ENCODE measurements at places on chromosomes 4 and X.

GRCh38 chr4:85717351-85717750, 242.4 kb downstream of the ARHGAP24 start:
- no peak for DNase-seq

DNA sequence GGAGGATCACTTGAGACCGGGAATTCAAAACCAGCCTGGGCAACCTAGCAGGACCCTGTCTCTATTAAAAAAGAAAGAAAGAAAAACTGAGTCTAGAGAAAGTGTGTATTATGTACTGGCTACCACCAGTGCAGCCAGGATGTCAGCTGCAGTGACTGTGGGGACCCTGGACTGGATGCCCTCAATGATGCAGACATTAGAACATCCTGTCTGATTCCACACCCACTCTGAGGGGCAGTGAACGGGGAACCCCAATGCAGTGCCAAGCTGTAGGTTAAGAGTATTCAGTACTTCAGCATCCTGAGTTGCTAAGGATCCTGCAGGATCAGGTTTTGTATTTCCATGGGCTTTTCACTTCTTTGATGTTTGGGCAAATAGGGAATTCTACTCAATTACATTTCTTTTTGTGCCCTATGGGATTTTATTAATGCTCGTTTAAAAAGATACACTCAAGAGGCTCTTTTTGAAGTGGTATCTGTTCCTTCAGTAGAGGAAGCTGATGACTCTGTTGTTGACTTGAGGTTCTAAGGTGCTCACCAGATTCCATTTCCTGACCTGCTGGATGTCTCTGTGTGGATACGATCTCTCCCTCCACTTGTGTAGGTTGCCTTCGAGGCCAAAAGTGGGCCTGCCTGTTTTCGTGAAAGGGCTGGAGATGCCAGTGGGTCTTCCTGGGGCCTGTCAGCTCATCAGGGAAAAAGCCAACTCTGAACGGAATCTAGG, 85.9 kb upstream of the CLCN4 start:
- no peak for DNase-seq

DNA sequence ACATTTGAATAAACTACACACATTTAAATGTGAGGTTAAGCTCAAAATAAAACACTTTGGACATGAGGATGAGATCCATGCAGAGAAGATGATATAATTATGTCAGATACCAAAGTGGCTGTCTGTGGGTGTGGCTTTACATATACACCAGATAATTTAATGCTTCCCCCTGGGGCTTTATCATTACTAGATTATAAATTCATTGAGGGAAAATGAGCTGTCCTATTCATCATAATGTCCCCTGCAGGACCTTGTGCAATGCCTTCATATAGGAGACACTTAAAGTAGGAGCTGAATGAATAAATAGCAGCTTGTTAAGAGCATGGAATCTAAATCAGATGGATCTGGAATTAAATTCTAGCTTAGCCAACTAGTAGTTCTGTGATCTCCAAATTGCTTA, 49.7 kb downstream of the OTC start:
- no peak for DNase-seq

- no peak for DNase-seq
Measured at GRCh38 chr4:13159041-13159620, 325.0 kb downstream of the RAB28 start.

DNA sequence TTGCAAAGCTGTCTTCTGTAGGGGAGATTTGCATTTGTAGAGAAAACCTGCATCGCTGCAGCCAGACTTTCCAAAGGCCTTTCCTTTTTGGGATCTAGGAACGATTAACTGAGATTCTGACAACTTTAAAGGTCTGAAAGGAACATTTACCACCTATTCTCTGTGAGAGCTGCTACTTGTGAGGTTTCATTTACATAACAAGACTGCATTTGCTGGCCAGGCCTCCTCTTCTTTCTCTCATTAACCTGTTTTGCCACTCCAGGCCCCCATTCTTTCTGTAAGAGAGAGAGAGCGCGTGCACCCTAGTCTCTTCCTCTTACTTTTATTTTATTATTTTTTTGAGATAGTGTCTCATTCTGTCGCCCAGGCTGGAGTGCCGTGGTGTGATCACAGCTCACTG, 31.6 kb downstream of the TMEM31 start:
- no peak for DNase-seq

GRCh38 chrX:1751781-1752180, 136.9 kb downstream of the ASMT start:
- DNase-seq: no peak

DNA sequence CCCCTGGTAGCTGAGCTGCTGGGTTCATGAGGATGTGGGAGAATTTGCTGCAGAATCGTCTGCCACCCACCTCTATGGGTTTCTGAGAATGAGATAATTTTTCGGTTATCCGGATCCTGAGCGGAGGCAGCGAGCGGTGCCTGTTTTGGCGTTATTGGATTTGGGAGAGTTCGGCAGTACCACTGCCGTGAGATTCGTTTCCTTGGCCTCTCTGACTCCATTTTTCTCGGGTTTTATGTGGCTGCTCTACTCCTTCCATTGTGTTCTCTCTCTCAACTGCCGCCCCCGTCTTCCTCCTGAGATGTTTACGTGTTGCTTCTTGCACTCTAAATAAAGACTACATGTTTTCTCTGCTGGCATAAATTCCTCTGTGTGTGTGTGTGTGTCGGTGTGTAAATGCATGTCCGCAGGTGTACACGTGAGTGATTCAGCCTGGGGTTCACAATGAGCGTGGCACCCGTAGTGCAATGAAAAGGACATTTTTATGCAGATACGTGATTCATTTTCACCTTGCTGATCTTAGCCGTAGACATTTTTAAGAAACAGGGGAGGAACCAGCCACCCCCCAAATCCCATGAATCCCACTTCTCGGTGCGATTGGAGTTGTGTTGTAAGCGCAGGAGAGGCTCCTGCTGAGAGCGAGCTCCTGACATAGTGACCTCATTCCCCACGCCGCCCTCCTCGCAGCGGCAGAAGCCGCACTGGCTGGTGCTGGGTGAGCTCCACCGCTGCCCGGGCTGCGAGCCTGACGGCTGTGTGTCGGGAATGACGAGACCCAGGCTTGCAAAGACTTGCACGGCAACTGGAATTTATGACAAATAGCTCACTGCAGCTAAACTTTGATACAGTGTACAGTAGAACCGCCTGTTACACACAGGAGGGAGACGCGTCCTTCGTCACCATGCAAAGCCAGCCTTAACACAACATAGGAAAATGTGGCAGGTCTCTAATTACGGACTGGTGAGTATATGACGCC, 82.2 kb downstream of the STOX2 start:
- DNase-seq: no peak

DNA sequence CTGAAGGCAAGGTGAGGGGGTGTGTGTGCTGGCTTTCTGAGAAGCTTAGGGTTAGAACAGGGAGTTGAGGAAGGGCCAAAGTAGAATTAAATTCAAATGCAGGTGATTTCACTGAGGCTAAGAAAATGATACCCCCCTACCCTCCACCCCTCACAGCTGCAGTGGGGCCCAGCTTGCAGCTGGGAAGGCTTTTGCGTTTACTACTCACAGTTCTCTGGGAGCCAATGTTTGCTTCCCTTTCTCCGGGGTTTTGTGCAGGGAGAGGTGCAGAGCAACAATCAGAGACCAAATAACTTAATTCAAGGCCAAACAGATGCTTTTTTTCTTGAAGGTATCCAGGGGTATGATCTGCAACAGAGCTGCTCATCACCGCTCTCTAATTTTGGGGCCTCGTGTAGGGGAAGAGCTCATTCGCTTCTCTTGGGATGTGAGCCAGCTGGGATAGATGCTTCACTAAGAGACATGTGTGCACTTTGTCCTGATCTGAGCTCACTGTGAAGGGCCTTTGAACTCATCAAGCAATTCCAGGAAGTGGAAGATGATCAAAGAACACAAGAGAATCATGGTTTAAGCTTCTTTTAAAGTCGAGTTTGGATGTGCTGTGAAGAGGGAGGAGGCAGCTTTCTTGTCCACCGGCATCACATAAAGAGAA, 122.7 kb upstream of the C1GALT1C1 start:
- no peak for DNase-seq
